ENCODE measurements at places on chromosomes 1 and 21. TPM values are rescaled to one million over a fixed set of nuclear protein-coding genes. Genes with fewer than 3 reads are reported as not detected.

Gene CFH
- total RNA-seq, result 164 TPM

Gene ADAMTSL4
- 54.4 TPM for total RNA-seq

Gene KCNK1
- total RNA-seq, result 3.7 TPM

Gene ADIPOR1
- 89.6 TPM for total RNA-seq

Gene XPR1
- 16.8 TPM for total RNA-seq

DNA sequence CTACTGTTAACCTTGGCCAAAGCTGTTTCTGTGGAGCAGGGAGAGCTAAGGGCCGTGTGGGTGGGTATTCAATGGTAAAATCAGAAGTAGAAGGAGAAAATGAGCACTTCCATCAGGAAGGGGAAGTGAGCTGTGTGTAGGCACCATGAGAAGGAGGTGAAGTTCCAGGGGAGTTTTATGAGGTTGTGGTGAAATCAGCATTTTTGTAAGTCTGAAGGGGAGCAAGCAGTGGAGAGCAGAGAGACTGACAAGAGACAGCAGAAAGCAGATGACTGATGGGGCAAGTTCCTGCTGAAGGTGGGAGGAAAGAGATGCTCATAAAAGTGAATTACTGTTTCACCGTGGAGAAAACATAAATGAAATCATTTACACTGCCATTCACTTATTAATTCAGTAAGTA, 2.7 kb upstream of the GPR88 start:
- H3K27me3 ChIP-seq, result no peaks in the 10 kb centered on the region
- H3K27ac ChIP-seq, result no peak overlapping the region
- no peak overlapping the region for H3K4me3 ChIP-seq
- no peak for DNase-seq

DNA sequence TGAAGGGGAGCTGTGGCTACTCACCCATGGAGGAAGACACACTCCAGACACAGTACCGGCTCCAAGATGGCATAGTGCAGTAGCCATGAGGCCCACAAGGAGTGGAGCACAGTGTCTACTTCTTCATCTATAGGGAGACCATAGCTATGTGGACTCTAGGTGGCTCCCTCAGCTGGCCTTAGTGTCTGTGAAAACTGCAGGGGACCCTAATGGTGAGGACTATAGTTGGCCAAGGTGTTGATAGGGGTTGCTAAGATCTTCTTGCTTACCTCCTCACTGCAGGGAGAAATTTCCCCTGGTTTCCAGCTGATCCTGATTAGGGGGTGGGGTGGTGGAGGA, 58.9 kb downstream of the DIPK1A start:
- H3K4me3 ChIP-seq, result no peak overlapping the region
- no peaks in the 10 kb centered on the region for H3K36me3 ChIP-seq
- no peak overlapping the region for H3K27ac ChIP-seq
- no peak for DNase-seq
- H3K27me3 ChIP-seq, result no peaks in the 10 kb centered on the region
- H3K4me1 ChIP-seq, result no peaks in the 10 kb centered on the region

DNA sequence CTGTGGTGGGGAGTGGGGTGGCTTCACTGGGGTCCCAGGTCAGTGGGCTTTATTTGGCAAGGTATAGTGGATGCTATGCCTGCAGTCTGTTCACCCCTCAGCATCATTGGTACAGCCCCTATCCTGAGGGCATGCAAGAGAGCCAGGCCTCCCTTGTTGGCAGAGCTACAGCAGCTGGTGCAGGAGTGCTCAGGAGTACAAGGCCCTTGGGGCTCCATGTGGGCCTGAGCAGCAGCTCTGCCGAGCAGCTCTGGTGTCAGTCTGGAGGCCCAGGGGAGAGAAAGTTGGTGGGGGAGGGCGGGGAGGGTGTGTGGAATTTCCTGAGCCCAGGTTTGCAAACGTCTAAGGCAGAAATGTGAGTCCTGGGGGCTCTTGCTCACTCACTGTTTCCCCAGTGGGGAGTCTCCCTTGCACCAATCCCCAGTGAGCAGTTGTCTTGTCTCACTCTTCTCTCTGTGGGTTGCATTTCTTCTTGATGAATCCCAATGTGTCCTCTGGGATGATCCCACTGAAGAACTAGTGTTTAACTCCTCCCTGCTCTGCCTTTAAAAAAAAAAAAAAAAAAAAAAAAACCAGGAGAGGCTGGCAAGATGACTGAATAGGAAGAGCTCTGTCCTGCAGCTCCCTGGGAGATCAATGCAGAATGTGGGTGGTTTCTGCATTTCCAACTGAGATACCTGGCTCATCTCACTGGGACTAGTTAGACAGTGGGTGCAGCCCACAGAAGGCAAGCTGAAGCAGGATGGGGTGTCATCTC, 39.5 kb upstream of the CYP4X1 start:
- H3K27ac ChIP-seq, result no peak overlapping the region
- no peak for DNase-seq
- H3K36me3 ChIP-seq, result no peaks in the 10 kb centered on the region
- H3K4me1 ChIP-seq, result no peaks in the 10 kb centered on the region
- no peaks in the 10 kb centered on the region for H3K27me3 ChIP-seq
- H3K4me3 ChIP-seq, result no peak overlapping the region

GRCh38 chr1:207628776-207629175, 16.2 kb upstream of the CR1L start:
- no peaks in the 10 kb centered on the region for H3K4me1 ChIP-seq
- no peak for DNase-seq
- H3K27ac ChIP-seq, result no peak overlapping the region
- no peaks in the 10 kb centered on the region for H3K27me3 ChIP-seq
- no peak overlapping the region for H3K4me3 ChIP-seq
- no peaks in the 10 kb centered on the region for H3K36me3 ChIP-seq

DNA sequence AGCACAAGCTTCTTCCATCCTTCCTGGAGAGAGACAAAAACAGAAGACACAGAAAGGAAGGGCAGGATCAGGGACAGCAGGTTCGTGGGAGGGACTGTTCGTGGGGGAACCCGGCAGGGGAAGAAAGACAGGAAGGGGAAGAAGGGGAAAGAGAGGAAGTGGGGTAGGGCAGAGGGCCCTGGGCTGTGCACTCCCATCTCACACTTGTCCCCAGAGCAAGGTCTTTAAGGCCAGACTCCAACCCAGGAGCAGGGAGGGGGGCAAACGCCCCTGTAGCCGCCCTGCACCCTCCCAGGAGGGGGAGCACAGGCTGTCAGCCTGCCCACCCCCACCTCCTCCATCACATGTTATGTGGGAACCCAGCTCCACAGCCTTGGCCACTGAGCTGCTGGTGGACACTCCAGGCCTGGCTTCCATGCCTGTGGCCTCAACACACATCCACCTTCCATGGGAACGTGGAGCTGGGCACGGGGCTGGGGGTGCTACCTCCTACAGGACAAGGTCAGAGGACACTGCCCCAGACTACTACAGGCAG, 9.3 kb downstream of the SLC19A1 start:
- no peaks in the 10 kb centered on the region for H3K27me3 ChIP-seq
- H3K4me1 ChIP-seq, result no peaks in the 10 kb centered on the region
- H3K27ac ChIP-seq, result no peak overlapping the region
- H3K4me3 ChIP-seq, result no peak overlapping the region

GRCh38 chr21:39175154-39175553, 8.1 kb downstream of the PSMG1 start:
- no peak overlapping the region for H3K4me3 ChIP-seq
- H3K4me1 ChIP-seq, result no peaks in the 10 kb centered on the region
- H3K27me3 ChIP-seq, result no peaks in the 10 kb centered on the region

- no peak overlapping the region for H3K27ac ChIP-seq
- peaks cover 5% of the 10 kb centered on the region for H3K4me1 ChIP-seq
- H3K36me3 ChIP-seq, result no peaks in the 10 kb centered on the region
- no peak overlapping the region for H3K4me3 ChIP-seq
- H3K27me3 ChIP-seq, result no peaks in the 10 kb centered on the region
Observed at GRCh38 chr1:228830185-228830953, 95.1 kb downstream of the RHOU start.
